ENCODE measurements at places on chromosomes 12 and 14.

DNA sequence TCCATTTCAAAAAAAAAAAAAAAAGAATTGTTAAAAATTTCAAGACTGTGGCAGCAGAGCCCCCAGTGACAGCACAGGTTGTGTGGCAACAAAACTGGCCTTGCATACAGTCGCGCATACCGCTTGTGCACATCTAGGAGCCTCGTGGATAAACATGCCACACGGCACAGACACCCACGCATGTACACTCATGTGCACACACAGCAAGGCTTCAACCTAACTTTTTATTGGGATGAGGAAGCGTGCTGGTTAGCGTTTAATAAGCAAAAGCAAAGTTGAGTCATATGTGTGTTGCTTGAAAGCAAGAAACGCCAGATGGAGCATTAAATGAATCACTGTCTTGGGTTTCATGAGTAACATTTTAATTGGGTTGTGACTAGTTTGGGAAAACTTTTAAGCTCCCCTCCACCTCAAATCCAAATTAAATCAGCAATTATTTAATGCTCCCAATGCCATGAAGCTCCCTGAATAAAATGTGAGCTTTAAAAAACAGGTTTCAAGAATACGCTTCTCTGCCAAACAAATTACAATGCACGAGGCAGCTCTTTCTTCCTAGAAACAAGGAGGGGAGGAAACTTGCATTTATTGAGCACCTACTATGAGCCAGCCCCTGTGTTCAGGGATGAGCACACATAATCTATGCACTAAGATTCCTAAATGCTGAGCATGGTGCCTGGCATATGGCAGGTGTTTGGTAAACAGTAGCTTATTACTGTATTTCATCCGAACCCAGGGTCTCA lies 35.7 kb upstream of the EML1 start:
- DNase-seq, result no peak

- DNase-seq, result no peak
Measured at GRCh38 chr12:22018860-22019259, 27.2 kb upstream of the CMAS start.

GRCh38 chr12:101780599-101780998 lies 41.3 kb upstream of the SYCP3 start:
- no peak for DNase-seq

GRCh38 chr12:113850309-113851056 lies 115.6 kb downstream of the RBM19 start:
- no peak for DNase-seq

DNA sequence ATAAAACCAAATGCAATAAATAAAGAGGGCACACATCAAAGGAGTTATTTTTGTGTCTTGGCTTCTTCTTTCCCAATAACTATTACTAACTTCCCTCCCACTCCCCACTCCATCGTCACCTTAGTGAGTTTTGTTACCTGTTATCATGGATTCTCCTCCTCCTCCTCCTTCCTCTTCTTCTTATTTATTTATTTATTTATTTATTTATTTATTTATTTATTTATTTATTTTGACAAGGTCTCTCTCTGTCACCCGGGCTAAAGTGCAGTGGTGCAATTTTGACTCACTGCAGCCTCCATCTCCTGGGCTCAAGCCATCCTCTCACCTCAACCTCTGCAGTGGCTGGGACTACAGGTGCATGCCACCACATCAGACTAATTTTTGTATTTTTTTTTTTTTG lies 26.4 kb downstream of the WIF1 start:
- DNase-seq, result no peak

DNA sequence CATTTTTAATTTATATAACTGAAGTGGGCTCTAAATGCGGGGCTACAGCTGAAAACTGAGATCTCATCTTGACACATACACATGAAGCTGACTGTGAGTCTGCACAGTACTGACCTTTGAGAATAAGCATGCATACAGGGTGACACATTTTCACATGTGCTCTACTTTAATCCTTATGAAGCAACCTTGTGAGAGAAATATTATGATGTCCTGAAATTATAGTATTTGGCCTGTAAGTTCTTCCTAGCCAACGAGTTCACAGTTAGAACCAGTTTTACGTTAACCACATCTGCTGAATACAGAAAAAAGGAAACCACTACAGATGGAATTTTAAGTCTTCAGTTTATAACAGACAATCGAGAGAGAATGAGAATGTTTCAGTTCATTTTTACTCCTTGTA lies 70.3 kb downstream of the SPPL3 start:
- DNase-seq, result no peak

- no peak for DNase-seq
Measured at GRCh38 chr12:113413488-113413939, 8.7 kb upstream of the SDSL start.

DNA sequence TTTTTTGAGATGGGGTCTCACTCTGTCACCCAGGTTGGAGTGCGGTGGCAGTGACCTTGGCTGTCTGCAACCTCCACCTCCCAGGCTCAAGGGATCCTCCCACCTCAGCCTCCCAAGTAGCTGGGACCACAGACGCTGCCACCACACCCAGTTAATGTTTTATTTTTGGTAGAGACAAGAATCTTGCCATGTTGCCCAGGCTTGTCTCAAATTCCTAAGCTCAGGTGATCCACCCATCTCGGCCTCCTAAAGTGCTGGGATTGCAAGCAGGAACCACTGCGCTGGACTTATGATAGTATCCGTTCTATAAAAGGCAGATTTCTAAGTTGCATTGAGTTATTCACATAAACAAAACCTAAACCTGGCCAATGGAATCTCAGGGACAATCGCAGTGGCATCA lies 321.1 kb upstream of the PRICKLE1 start:
- DNase-seq, result no peak

GRCh38 chr12:27667540-27667939 lies 28.7 kb upstream of the REP15 start:
- no peak for DNase-seq
